ENCODE measurements at places on chromosomes 16 and 17.

DNA sequence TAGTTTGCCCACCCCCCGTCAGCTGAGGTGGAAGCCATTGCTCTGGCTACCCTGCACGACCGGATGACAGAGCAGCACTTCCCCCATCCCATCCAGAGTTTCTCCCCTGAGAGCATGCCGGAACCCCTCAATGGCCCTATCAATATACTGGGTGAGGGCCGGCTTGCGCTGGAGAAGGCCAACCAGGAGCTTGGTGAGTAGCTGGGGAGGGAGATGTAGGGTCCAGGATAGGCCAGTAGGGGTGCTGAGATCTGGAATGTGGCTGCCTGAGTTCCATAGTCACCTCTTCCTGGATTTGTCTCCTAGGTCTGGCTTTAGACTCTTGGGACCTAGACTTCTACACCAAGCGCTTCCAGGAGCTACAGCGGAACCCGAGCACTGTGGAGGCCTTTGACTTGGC, 6.4 kb downstream of the PFAS start:
- DNase-seq: no peak

- DNase-seq: no peak
These were observed 3.0 kb downstream of the IL32 start for GRCh38 chr16:3068487-3068886.

GRCh38 chr17:4156750-4157381, 13.9 kb downstream of the CYB5D2 start:
- DNase-seq: no peak

DNA sequence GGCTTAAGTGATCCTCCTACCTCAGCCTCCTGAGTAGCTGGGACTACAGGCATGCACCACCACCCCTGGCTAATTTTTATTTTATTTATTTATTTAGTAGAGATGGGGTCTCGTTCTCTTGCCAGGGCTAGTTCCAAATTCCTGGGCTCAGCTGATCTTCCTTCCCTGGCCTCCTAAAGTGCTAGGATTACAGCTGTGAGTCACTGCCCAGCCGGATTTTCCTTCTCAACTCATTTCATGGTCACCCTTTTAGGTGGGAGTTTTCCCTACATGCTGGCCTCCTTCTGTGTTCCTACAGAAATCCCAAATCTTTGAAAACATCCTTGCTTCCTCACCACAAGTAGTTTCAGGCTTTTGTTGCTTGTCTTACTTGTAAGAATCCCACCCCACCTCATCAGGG, 102.1 kb upstream of the SIAH1 start:
- no peak for DNase-seq

GRCh38 chr17:76539631-76540271, at the start of gene PRCD:
Gene PRCD, plus strand, starts transcription at chr17:76540044. Its CDS starts 98 bp downstream, at chr17:76540142.
- no peak for DNase-seq

- DNase-seq: no peak
These were observed 5.1 kb downstream of the STH start for GRCh38 chr17:46003907-46004748.

DNA sequence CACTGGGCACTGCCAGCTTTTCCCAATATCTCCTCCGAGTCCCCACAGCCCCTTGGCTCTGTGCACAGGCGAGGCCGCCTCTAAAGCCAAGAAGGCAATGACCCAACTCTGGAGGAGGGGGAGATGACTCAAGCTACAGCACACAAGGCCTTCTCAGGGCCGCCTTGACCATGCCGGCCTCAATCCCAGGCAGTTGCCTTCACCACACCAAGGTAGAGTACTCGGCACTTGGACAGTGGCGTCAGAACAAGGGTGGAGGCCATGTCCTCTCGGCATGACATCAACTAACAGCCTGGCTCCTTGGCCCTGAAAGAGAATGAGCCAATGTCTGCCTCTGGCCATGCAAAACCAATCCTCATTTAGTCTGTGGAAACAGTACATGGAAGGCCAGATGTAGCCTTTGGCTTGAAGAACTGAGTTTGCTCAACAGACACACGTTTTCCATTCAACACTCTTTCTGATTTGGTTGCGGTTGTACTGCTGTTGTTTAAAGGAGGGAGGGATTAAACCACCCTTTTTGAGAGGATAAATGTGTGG, 139.6 kb downstream of the XYLT1 start:
- DNase-seq: no peak

DNA sequence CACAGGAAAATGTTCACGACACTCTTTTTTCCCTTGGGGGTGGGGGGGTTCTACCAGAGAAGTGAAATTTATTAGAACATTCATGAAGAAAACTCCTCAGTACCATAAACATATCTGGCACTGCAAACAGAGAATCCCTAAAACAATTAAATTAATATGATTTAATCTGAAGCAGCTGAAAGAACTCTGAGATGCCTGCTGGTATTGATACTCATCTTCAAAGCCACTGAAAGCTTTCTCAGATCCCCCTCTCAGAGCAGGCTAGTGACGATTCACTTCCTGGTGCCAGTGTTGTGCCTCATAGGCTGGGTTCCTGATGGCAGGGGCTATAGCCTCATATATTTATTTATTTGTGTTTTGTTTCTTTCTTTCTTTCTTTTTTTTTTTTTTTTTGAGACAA, 52.7 kb downstream of the MYH10 start:
- no peak for DNase-seq

- no peak for DNase-seq
These were observed 371.0 kb downstream of the RBFOX1 start for GRCh38 chr16:7703672-7704071.

GRCh38 chr17:76239538-76240274, 587 bp downstream of the RNF157 start:
- peak; percentile 78 for DNase-seq

DNA sequence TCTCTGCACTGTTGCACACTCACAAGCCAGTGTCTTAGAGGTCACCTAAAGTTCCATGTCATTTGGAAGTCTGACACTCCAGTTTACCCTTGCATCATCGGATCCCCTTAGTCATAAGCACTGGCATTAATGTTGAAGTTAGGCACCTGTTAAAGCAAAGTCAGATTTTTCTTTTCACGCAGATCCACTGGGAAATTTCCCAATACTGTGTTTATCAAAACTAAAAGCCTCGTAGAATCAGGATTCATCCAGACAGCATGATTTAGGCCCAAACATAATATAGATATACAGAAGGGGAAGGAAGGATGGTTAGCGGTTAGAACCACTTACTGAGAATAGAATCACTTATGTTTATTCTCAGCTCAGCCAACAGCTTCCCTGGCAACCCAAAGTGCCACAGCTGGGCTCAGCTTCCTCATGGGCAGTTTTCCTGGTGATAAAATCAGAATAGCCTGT, 30.1 kb upstream of the HAPSTR1 start:
- DNase-seq: no peak
